Cardiac septum (tissue), 1 donor: ENCODE measurements at places on chromosomes 5 and 9. TPM values are rescaled to one million over a fixed set of nuclear protein-coding genes. Genes with fewer than 3 reads are reported as not detected.

DNA sequence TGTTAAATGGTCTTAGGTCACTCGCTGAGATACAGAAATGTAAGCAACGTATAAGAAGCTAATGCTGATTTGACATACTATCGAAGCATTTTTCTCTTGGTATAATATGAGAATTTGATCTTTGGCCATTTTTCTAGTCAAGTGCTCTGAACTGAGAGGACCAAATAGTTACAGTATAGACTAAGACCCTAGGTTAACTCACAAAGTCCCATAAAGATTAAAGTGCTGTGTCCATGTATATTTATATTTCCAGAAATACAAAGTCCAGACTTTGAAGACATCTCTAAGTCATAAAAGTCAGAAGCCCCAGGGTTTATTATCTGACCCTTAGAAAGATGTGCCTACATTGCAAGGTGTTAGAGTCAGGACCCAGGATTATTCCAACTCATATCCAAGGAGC lies 752.4 kb upstream of the COX7C start:
- no peak for DNase-seq

- no peak for DNase-seq
Observed at GRCh38 chr9:126326228-126327005, at the start of gene MVB12B. Gene MVB12B (plus strand): TSS chr9:126326829. CDS start chr9:126326930, 101 bp downstream.

DNA sequence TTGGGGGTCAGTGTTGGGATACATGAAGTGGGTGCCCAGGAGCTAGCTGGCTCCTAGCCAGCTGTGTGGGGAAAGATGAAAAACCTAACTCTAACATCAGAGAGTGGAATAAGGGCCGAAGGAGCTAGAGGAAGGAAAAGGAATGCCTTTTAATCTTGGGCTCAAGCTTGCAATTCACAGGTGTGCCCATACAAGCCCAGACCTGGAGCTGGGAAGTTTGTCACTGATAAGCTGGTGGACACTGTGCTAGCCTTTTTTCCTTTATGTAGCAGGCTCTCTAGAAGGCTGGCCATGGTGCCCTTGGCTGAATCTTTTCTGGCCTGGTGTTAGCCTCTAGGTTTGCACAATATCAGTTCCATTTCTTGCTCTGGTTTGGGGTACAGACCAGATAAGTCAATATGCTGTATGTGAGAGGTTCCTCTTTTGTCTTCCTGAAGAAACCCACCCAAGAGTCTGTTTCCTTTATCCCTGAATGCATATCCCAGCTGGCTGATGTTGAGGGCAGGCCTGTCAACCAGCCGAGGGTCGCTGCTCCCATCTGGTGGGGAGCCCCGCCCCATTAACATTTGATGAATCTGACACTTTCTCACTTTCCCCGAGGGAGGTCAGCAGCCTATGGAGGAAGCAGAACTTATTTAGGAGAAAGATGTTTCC lies 92.4 kb upstream of the CXCL14 start:
- DNase-seq, result no peak

DNA sequence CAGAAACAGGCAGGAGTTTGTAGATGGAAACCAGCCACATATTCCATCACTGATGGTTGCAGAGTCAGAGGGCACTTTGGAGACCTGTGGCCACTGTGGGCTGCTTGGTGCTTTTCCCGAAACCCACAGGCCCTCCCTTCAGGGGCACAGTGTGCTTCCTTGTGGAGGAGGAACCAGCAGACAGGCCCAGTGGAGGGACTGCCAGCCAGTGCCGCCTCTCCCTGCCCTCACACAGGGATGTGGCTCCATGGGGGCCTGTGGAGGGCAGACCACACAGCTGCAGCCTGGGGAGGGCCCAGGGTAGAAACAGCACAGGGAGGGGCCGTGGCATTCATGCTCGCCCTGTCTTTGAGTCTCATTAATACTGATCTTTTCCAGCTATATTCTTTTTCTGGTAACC lies 35.2 kb downstream of the CEP72 start:
- peak; percentile 57 for DNase-seq

- DNase-seq, result no peak
Observed at GRCh38 chr5:107135391-107135790, 535.3 kb downstream of the EFNA5 start.

DNA sequence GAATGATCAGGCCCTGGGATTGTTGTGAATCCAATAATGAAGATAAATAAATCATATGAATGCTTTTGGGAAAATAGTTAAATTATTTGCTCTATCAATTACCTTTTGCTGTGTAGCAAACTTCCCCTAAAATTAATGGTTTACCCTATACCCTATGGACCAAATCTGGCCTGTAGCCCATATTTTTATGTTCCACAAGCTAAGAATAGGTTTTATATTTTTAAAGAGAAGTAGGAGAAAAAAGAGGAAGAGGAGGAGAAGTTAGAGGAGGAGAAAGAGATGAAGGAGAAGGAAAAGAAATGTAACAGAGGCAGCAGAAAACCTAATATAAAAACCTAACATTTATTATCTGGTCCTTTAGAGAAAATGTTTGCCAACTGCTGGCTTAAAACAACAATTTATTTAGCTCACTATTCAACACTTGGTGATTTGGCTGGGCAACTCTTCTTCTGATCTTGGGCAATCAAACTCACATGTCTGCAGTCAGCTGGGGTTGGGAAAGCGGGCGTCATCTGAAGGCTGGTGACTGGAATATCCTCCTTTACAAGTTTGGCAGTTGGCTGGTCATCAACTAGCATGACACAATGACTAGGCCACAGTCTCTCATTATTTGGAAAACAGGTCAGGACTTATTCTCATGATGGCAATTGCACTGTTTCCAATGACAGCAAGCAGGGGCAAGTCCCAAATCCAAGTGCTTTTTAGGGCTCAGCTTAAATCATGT lies 522.9 kb downstream of the RASEF start:
- no peak for DNase-seq

MARCHF3 gene
- total RNA-seq, result 61.0 TPM

GABRG2 gene
- not detected for total RNA-seq

IFNA21 gene
- total RNA-seq, result not detected

GPRIN1 gene
- total RNA-seq, result 0.48 TPM

STXBP1 gene
- total RNA-seq, result 46.6 TPM
